ENCODE measurements at places on chromosomes 7 and 10.
A peak's percentile ranks its signal among the peaks of the same experiment; 100 is the strongest.

DNA sequence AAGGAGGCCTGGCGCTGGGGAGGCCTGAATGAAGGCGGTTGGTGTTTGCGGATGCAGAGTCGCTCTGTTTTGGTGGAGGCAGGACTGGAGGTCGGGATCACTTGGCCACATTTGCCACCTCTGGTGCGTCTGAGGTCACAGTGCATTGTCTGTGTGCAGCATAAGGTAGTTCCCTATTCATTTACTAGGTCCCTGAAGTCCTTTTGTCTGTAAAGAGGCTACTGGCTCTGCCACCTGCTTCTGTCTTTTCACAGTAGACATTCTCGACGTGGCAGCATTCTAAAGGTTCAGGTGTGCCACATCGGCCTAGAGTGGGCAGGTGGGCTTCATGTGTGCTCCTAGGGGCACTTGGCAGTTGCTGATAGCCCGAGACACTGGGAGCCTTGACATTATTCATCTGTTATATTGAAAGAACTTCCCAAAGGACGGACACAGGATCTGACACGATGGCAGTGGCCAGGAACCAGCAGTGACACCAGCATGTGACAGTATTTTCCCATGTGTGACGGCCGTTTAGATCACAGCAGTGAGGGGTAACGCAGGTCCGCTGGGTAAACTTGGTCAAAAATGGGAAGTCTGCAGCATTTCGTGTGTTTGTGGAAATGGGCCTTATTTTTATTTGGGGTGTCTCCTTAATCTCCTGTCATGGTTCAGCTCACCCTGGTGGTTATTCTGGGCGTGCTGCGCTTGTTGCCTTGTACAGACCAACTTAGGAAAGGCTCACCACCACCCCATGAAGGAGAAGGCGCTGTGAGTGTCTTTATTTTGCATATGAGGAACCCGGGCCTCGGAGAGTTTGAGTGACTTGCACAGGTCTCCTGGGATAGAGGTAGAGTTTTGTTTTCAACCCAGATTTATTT is 5.9 kb downstream of the MGMT start:
- no peak for DNase-seq

DNA sequence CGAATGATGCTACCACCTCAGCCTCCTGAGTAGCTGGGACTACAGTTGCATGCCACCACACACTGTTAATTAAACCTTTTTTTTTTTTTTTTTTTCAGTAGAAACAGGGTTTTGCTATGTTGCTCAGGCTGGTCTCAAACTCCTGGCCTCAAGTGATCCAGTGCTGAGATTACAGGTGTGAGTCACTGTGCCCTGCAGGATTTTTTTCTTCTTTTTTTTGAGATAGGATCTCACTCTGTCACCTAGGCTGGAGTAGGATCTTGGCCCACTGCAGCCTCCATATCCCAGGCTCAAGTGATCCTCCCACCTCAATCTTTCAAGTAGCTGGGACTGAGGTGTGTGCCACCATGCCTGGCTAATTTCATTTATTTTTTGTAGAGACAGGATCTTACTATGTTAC is 6.4 kb downstream of the ACTA2 start:
- DNase-seq, result no peak

GRCh38 chr7:35454575-35455385 is 200.9 kb upstream of the TBX20 start:
- DNase-seq, result no peak

GRCh38 chr10:100553929-100554328 is 18.2 kb downstream of the HIF1AN start:
- no peak for DNase-seq

GRCh38 chr10:12975266-12975665 is 26.2 kb downstream of the CCDC3 start:
- no peak for DNase-seq

GRCh38 chr7:116570306-116570705 is 45.5 kb downstream of the CAV1 start:
- DNase-seq, result no peak

GRCh38 chr10:127890832-127891334 is 1.9 kb downstream of the CLRN3 start:
- DNase-seq, result no peak

DNA sequence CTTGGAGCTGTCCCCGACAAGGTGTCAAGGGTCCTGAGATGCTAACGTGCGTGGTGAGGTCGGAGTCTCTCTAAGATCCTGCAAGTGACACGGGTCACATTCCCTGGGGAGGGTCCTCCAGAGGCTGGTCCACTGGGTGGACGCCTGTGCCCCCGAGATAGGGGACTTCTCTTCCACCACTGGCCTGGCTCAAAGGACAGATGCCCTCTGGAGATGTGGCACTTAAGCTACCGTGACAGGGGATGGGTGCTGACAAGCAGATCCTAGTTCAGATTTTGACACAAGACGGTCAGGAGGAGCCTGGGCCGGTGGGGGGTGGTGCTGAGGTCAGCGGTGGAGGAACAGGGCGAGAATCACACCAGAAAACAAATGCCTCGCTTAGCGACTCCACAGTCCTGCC is 178.0 kb downstream of the ADARB2 start:
- no peak for DNase-seq

- no peak for DNase-seq
These were observed 238.9 kb downstream of the CAMK1D start for GRCh38 chr10:12588091-12588860.

- DNase-seq, result no peak
These were observed 971.7 kb downstream of the ANKRD7 start for GRCh38 chr7:119196183-119196582.

GRCh38 chr7:2517026-2517425 is 2.5 kb upstream of the LFNG start:
- peak; percentile 58 for DNase-seq

- no peak for DNase-seq
These were observed 22.3 kb downstream of the HYAL4 start for GRCh38 chr7:123867225-123867624.

DNA sequence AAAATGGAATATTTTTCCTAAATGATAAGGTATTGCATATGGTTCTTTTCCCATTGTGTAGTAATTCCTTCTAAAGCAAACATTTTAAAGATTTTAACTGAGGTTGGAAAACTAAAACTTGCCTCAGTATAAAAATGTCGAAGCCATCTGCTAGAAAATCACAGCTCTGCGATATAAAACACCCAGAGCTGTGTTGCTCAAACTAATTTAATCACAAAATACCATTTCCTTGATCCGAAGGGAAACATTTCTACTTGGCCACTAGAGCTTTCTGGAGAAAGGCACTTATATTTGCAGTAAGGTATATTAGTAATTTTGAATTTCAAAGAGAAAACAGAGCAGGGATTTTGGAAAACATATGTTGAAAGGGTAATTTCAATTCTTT is 209.2 kb upstream of the ZNF32 start:
- DNase-seq, result no peak

DNA sequence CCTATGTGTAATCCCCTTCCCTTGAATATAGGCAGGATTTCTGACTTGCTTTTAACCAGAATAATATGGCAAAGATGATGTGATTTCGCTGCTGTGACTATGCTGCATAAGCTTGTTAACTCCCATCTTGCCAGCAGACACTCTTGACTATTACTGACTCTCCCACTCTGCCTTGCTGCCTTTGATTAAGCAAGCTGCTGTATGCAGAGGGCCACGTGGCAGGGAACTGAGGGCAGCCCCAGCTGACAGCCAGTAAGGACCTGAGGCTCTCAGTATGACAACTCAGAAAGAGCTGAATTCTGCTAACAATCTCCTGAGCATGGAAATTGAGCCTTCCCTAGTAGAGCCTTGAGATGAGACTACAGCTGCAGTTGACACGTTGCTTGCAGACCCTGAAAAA is 279.4 kb upstream of the CACNA2D1 start:
- no peak for DNase-seq

GRCh38 chr7:116588225-116588624 is 63.4 kb downstream of the CAV1 start:
- peak; percentile 65 for DNase-seq

- DNase-seq, result no peak
These were observed 83.9 kb upstream of the ITGB1 start for GRCh38 chr10:33041783-33042437.

DNA sequence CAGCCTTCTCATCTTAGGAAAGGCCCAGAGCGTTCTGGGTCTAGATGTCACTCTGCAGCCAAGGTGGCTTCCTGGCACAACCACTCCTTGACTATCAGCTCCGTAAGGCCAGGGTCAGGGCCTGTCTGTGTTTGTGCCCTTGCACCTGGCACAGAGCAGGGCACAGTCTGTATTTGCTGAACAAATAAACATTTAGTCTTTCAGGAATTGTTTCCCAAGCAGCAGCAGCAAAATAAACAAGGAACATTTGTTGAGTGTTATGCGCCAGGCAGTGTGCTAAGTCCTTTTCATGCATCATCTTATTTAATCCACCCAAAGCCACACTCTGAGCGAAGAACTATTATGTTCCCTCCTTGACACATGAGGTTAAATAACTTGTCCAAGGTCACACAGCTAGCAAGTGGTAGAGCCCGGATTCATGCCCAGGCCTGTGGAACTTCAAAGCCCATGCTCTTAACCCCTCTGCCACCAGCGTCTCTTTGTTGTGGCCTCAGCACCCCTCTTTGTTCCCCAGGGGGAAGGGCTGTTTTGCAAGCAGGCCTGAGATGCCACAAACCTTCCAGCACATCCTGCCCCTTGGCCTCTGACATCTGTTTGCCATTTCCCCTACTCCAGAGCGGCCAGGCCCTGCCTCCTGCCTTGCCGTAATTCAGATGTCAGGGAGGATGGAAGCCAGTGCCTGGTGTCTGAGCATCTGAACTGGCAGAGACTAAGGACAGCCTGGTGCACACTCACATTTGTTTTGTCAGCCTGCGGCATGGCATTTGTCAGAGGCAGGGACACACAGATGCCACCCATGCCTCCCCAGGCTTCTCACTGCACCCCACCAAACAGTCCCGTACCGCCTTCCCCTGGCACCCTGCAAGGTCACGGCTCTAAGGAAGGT is 325.8 kb upstream of the ZMIZ1 start:
- DNase-seq, result peak; percentile 91

DNA sequence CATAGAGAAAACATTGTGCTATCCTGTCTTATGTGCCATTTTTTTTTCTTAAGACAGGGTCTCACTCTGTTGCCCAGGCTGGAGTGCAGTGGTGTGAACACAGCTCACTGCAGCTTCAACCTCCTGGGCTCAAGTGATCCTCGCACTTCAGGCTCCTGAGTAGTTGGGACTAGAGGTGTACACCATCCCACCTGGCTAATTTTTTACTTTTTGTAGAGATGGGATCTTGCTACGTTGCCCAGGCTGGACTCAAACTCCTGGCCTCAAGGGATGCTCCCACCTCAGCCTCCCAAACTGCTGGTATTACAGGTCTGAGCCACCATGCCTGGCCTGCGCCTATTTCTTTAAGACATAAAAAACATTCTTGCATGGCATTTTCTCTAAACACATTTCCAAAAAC is 20.6 kb downstream of the LYZL1 start:
- no peak for DNase-seq

DNA sequence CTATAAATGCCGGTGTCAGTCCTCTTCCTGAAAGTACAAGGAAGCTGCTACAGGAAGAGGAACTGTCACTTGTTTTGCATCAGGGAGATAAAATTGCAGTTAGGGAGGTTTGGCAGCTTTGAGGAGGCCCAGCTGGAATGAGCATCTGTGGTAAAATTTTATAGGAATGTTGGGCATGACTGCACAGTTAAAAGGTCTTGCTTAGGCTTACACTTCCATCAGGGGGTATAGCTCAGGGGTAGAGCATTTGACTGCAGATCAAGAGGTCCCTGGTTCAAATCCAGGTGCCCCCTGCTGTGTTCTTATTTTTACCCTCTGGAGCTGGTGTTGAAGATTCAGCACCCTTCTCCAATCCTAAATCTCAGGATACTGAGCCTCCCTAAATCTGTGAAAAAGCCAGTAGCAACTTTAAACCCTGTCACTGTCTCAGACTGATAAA is 65.9 kb downstream of the ZNF467 start:
- DNase-seq, result no peak

GRCh38 chr7:3011211-3011852 is 32.3 kb downstream of the CARD11 start:
- no peak for DNase-seq

DNA sequence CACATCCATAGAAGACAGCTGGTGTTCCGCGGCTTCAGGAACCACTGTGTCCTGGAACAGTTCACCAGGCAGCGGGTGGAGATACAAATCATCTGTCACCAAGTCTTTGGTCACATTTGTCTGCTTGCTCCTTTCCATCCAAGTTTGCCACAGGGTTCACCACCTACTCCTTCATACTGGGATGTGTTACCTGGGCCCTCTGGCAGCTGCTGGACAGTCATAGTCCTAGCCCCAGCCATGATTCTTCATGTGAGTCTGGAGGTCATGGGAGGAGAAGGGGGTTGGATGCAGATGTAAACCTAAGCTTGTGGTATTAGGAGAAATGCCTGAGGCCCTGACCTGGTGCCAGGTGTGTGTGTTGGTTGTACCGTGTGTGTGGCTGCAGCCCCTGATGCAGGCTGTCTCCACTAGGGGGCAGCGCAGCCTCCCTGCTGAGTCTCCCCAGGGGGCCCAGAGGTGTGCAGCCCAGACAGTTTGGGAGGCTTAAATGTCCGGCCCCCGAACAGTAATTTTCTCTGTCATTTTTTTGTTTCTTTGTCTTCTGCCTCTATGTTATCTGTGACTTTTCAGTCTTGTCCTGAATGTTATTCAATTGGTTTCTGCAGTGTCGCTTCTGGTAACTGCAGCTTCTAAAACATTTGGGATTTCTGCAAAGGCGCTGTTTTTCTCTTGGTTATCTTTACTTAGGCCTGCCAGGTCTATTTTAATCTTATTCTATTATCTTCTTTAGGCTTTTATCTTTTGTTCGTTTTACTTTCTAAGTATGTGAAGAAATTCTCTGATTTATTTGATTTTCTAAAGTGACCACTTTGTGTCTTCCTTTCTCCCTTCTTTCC is 14.8 kb downstream of the NPS start:
- no peak for DNase-seq

- DNase-seq, result no peak
These were observed 8.3 kb downstream of the EBF3 start for GRCh38 chr10:129955601-129956285.

DNA sequence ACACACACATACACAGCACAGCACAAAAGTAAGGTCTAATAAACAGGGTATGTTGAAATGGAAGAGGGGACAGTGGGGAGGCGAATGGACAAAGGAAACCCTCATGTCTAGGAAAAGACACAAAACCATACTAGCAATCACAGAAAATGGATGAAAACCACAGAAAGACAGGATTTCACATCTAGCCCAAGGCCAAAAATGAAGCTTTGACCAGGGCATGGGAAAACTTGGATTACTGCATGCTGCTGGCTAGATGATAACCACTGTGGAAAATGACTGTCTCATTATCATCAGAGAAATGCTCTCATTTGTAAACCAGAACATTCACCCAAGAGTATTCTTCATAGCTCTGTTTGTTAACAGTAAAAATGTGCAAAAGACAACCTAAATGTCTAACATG is 88.2 kb downstream of the SFMBT2 start:
- DNase-seq, result no peak

DNA sequence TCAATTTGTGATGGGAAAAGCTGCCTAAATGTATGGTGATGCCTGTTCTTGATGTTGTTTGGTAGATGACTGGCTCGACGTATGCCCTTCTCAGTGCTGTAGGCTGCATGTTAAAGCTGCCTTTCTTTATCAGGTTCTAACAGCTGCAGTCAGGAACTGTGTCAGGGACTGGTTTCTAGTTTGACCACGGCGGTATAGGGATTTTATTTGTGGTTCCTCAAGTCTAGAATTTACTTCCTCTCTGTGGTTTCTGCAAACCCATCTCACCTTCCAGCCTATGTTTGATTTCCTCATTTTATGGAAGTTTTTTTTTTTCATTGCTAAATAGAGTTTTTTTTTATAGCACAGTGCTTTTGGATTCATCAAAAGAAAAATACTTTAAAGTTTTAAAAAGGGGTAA is 26.5 kb downstream of the LMTK2 start:
- DNase-seq, result no peak
